ENCODE measurements at places on chromosomes 1 and 21. TPM values are rescaled to one million over a fixed set of nuclear protein-coding genes. Genes with fewer than 3 reads are reported as not detected.

The LAMB3 gene
- 0.20 TPM for total RNA-seq

The RBM11 gene
- total RNA-seq, result not detected

The ABCA4 gene
- 487 TPM for total RNA-seq

The TMEM183A gene
- 70.0 TPM for total RNA-seq

The NBPF6 gene
- total RNA-seq, result not detected

The CYP4B1 gene
- total RNA-seq, result not detected

The TIMM17A gene
- 49.2 TPM for total RNA-seq

The KRTAP8-1 gene
- not detected for total RNA-seq

DNA sequence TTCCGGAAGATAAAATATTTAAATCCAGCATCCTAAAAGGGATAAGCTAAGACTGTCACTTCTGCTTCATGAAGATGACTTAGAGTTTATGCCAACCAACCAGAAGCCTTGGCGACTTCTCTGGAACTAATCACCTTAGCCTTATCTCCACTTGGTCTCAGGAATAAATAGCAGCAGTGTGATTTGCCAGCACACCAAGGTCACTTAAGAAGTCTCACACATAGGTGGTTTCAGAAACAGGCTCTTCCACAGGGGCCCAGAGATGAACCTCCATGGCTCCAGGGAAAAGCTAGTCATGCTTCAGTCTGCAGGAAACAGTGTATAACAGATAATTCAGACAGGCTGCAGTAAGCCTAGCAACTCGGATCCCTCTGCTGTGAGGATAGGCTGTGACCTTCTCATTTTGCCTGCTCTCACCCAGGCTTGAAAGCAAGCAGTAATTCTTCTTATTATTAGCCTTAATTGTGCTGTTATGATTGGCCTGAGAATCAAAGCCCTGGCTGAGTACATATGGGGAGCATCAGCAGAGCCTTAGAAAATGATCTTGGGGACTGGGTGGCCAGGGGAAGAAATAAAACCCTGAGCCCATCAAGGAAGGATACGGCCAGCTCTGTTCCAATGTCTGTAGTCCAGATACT is 84.7 kb downstream of the WLS start:
- no peak for DNase-seq

- DNase-seq, result no peak
These were observed 50.3 kb downstream of the PCSK9 start for GRCh38 chr1:55089683-55090082.

GRCh38 chr21:41102281-41102680 is 65.7 kb upstream of the BACE2 start:
- no peak for DNase-seq

GRCh38 chr21:33488936-33489335 is 2.6 kb downstream of the DNAJC28 start:
- no peak for DNase-seq

GRCh38 chr1:143611159-143611558 is 360.6 kb downstream of the FAM72C start:
- peak; percentile 24 for DNase-seq

GRCh38 chr21:46115441-46116188 is 17.7 kb downstream of the COL6A2 start:
- DNase-seq, result no peak

DNA sequence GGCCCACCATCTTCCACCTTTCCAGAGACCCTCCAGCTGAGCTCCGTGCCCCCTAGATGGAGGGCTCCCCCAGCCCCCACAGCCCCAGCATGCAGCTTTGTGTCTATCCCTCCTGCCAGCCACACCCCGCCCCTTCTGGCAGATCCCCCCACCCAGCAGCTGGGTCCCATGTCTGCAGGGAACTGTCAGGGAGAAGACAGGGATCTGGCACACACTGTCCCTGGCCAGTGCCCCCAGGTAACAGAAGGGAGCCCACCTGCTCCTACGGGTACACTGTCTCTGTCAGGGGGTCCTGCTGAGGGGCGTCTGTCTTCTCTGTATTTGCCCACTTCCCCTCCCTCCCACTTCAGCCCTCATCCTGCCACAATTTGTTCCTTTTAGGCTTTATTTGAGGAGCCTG is 11.2 kb upstream of the KIF21B start:
- no peak for DNase-seq

- DNase-seq, result no peak
These were observed 908 bp downstream of the S100A6 start for GRCh38 chr1:153534925-153535241.

GRCh38 chr1:48996311-48996710 is 219.6 kb upstream of the BEND5 start:
- no peak for DNase-seq

- DNase-seq, result no peak
These were observed 2.5 kb downstream of the ABCA4 start for GRCh38 chr1:94118471-94118870.

DNA sequence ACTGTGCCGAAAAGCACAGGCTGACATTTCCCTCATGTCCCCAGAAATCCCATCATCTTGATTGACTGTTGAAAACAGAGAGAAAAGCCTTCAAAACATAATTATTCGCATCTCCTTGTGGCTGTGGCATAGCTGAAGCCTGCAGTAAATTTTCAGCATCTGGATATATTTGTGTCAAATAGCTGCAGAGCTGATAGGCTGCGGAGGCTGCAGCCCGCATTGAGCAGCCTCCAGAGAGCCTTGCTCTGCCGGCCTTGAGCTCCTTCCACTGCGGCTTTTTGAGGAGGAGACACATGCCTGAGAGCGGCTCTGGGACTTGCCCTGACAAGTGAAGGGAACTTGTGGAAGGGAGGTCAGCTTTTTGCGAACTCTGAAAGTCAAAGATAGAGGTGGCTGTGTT is 144.7 kb downstream of the RYR2 start:
- DNase-seq, result no peak

GRCh38 chr1:86226204-86226603 is 69.6 kb upstream of the COL24A1 start:
- DNase-seq, result no peak

Measured in lung microvascular endothelial cell (primary cell).